ENCODE measurements at places on chromosomes 3 and 15. TPM values are rescaled to one million over a fixed set of nuclear protein-coding genes. Genes with fewer than 3 reads are reported as not detected.

Gene ZNF620
- total RNA-seq, result not detected

Gene FBXW12
- total RNA-seq, result not detected

Gene KCNAB1
- total RNA-seq, result 15.1 TPM

Gene TIMP4
- total RNA-seq, result 78.9 TPM

Gene CFAP161
- total RNA-seq, result not detected

Gene SAXO2
- not detected for total RNA-seq

Gene INTS14
- 14.5 TPM for total RNA-seq

Gene ATP10A
- 26.7 TPM for total RNA-seq

Gene ANKRD63
- not detected for total RNA-seq

Gene ST3GAL6
- total RNA-seq, result 2.7 TPM

Gene TRIM42
- total RNA-seq, result not detected

Gene CPLX3
- total RNA-seq, result not detected

Gene GOLGA8H
- not detected for total RNA-seq

Gene RETNLB
- total RNA-seq, result not detected

- DNase-seq, result peak; percentile 73
Measured at GRCh38 chr3:134650431-134651346, at the start of gene KY. KY (minus strand) TSS chr3:134651022; CDS start chr3:134650960, 62 bp downstream.

DNA sequence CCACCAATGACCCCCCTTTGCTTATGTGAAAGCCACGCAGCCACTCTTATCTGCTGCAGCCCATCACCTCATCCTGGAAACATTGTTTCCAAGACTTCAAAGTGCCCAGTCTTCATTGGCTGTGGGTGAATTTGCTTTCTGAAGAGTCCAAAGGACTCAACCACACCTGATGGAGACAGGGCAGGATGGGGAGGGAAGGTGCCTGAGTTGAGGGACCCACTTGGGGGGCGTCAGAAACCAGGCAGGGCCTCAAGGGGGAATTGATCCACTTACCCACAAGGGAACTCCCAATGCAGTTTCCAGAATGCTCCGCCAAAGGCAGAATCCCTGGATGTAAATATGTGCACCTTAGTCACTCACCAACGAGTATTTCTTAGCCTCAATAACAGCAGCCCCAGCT is 147.9 kb upstream of the ATP2B2 start:
- peak; percentile 7 for DNase-seq

DNA sequence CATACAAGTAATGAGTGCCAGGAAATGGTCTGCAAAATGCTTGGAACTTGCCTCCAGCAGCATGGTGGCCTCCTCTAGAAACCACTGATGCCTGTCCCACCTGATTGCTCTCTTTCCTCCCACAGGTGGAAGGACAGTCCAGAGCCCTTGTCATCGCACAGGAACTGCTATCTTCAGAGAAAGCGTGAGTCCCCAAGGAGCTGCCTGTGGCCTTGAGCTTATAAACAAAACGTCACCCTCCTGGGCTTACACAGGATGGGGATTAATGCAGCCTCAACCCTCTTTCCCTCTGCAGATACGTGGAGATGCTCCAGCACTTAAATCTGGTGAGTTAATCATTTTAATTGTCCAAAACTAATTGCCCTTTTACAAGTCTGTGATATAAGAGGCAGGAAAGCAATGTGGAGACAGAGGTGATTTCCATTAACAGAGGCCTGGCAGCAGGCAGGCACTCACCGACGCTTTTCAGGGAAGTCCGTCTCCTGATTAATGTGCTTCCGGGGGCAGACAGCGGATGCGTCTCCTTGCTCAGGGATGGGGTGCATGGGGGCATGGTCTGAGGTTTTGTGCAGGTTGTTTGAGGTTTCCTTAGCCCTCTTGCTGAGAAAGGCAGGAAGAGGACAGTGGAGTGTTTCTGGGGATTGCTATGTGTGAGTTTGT is 61.8 kb downstream of the FGD5 start:
- DNase-seq, result no peak

GRCh38 chr15:101647251-101647650 is 4.9 kb downstream of the TM2D3 start:
- no peak for DNase-seq

DNA sequence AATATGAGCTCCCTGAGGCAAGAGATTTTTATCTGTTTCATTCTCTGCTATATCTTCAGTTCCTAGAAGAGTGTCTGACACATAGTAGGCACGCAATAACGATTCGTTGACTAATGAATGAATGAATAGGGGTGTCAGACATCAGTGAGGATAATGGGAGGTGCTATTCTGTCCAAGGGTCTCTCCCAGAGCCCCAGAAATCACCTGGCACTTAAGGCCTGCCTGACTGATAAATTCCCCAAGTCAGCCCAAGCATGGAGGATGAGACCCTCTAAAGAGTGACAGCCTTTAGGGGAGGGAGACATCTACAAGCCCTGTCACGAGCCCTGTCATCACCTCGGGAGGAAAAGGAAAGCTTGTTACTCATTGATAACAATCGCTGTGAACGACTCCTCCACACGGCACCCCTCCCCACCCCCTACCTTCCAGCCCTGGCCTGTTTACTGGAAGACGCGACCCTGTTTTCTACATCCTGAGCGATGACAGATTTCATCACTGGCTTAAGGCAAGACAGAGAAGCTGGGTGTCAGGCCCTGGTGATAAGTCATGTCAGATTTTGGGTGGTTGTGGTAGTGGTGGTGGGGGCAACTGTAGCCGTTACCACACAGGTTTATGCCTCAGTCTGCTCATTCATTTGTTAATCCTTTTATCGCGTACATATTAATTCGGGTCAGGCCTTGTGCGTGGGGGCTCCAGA is 23.1 kb downstream of the BHLHE40 start:
- DNase-seq, result no peak

GRCh38 chr3:58737644-58738043 is 71.1 kb upstream of the FAM3D start:
- DNase-seq, result no peak

DNA sequence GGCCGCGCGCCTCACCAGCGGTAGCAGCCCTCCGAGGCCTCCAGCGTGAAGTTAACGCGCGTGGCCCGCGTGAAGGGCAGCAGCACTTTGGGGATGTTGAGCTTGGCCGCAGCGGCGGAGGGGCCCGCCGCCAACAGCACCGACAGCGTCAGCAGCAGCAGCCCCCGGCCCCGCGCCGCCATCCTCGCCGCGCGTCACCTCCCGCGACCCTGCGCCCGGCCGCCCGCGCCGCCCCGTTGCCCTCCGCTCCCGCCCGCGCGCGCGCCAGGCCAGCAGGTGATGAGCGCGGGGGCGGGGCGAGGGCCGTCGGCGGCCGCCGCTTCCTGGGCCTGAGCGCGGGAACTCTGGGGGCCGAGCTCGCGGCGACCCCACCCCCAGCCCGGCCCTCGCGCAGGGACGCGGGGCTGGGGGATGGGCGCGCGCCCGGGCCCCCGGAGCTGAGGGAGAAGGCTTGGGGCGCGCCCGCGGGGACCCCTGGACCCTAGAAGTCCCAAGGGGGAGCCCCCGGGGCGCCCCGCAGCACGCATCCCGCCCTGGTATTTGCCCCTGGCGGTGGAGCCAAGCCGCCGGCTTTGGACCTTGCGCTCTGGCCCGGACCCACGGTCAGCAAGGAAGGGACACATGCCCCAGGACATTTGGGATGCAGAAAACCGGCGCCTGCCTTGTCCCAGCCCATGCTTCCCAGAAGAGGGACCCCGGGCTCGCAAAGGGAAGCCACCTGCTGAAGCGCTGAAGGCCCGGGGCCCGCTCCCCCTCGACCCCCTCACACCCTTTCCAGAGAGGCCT is at the start of gene NUP210:
TSS of gene NUP210 (minus strand) at position 278 of the 786 bp plus-strand sequence. CDS start at position 182, 96 bp downstream.
- DNase-seq, result no peak

DNA sequence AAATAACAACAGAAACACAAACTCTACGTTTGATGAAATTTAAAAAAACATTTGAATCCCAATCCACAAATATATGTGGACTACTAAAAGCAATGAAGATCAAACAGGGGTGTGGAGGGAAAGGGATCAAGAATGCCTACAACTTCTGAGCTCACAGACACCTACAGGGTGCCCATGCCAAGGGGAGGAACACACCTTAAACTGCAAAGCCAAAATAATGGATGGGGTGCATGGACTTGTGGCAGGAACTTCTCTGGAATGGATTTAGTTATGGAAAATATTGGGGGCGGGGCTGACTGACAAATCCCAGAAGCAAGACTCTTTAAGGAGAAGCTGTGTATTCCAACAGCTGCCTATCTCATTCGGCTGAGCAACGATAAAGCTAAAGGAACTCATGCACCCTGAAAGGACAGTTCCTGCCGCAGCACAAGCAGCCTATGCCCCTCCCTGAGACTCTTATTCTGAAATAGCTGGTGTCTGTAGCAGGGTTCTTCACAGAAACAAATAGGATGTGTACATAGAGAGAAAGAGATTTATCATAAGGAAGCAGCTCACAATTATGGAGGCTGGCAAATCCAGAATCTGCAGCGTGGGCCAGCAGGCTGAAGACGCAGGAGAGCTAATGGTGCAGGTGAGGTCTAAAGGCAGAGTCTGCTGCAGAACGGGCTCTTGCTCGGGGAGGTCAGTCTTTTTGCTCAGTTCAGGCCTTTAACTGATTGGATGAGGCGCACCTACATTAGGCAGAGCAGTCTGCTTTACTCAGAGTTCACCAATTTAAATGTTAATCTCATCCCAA is 24.5 kb upstream of the PLA2G4D start:
- no peak for DNase-seq

DNA sequence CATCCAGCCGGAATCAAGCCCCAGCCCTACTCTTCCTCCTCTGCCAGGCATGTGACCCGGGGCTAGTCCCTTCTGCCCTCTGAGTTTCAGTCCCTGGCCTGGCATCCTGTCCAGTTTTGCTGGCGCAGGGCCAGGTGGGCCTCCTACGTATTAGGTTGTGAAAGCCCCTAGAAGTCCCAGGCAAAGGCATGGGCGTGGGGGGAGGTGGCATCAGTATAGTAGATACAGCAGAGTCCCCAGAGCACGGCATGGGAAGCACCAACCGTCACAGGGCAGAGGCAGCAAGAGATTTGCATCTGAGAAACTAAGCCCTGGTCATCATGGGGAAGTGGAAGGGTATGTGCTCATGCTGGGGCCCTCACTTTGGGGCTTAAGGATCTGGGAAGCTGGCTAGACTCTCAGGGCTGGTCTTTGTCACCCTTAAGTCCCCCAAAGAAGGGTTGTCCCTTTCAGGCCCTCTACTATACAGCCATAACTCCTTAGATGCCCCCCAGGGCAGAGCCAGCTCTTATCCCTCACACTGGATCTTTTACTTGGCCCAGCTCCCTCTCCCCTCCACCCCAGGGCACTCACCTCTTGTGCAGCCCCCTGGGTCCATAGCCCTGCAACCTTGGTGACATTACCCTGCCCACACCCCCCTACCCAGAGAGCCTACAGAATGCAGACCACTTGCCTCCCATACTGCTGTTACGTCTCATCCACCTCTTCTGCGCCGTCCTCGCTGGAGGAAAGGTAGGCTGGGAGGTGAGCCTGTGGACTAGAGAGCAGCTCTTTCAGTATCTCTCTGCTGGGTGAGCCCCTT is 11.3 kb downstream of the NBEAL2 start:
- peak; percentile 40 for DNase-seq

DNA sequence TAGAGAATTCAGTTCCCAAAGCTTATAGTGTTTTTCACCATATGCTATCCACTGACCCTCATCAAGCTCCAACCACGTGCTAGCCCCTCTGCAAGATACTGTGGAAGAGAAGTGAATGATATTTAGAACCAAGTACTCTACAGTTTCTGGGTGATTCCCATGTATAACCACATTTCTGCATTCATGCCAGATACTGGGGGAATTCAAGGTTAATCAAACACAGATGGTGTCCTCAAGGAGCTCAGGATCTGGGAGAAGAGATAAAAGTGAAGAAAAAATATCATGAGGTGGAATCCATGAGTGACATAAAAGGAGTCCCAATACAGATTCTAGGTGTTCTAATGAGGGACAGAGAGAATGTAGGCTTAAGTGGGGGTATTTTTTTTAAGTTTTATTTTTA is 195.8 kb downstream of the FHIT start:
- DNase-seq, result no peak

DNA sequence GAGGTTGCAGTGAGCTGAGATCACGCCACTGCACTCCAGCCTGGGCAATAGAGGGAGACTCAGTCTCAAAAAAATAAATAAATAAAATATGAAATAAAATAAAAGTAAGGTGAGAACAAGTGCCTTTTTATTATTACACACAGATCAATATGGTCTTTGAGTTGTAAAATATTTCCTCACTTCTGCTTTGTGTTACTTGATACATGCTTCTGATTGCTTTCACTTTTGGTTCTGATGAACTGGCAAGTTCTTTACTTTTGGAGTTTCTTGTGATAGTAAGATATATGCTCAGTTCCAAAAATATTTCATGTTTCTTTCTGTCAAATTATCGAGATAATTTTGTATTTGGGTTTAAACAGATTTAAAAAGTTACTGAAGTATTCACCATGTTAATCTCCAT is 16.6 kb upstream of the GYG1 start:
- no peak for DNase-seq

- DNase-seq, result no peak
Measured at GRCh38 chr3:96619475-96619874, 194.9 kb upstream of the EPHA6 start.

DNA sequence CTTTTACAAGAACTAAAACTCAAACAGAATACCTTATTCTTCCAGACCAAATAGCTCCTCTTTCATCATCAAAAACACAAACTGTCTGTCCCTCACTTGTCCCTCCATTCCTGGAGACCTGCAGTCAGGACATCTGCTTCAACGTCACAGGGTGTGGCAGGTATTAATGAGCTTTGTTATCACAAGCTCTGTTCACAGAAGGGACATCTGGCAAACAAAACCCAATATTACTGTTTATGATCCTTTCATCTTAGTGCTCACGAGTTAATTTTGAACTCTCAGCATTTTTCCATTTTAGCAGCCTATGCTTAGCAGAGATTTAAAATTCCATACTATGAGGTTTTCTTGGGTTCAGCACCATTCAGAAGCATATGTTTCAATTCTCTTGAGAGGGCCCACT is 32.9 kb downstream of the AP3S2 start:
- DNase-seq, result no peak

DNA sequence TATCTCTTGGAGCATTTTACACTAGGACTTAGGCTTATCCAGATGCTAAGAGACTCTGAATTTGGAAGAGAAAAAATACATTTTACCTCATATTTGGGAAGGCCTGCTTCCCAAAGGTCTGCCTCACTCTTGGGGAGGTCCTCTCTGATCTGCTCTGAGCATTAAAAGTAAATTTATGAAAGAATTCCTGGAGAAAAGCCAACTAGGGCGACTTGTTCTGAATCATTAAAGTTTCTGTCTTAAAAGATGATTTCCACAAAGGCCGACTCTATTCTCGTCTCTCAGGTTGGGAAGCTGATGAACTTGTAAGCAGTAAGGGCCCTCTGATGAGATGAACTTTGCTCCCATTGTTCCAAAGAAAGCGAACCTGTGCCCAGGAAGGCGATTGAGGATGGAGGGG is 48.7 kb upstream of the HES1 start:
- DNase-seq, result no peak

DNA sequence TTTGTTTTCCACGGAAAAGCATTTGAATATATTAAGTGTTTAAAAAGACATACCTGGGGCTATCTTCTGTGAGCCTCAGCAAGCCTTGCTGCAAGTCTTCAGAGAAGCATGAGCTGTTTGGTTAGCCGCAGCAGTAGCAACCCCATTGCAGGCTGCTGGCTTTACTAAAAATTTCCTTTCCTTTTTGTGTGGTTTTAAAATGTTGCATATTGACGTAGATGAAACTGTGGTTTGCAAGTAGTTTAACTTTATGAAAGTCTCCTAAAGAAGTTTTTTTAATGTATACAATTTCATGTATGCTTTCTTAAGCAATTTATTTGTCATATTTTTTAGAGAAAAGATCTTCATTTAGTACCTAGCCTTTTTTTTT is at the start of gene GPR171:
TSS of gene GPR171 (minus strand) at position 166 of the 370 bp plus-strand sequence. CDS start 3,830 bp downstream, outside the sequence.
- no peak for DNase-seq

GRCh38 chr3:134877788-134878187 is 82.7 kb downstream of the EPHB1 start:
- DNase-seq, result no peak

- DNase-seq, result no peak
Measured at GRCh38 chr3:182954553-182955235, 25.6 kb downstream of the DCUN1D1 start.

GRCh38 chr3:67361770-67362169 is 292.6 kb downstream of the SUCLG2 start:
- DNase-seq, result no peak

Data from ascending aorta (tissue), 2 donors.